ENCODE measurements at places on chromosomes 2 and 18.
A peak's percentile ranks its signal among the peaks of the same experiment; 100 is the strongest.

DNA sequence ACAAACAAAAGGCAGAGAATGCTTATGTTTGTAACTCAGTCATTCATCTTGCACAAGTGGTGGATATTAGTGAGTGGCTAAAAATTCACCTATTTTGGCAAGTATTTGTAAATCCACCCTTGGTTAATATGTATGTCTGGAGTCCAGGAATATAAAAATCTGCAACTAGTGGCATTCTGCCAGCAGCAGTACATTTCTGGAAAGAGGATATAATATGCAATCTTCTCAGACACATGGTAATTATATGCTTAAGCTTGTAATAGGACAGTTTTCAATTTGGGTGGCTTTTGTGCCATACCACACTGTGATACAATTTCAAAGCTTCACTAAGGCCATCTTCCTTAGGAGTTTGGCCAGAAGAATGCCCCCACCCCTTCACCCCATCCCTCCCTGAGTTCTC is 693.3 kb downstream of the MBD2 start:
- no peak for DNase-seq

- no peak for DNase-seq
These were observed 217.4 kb downstream of the CDCA7 start for GRCh38 chr2:173571887-173572680.

DNA sequence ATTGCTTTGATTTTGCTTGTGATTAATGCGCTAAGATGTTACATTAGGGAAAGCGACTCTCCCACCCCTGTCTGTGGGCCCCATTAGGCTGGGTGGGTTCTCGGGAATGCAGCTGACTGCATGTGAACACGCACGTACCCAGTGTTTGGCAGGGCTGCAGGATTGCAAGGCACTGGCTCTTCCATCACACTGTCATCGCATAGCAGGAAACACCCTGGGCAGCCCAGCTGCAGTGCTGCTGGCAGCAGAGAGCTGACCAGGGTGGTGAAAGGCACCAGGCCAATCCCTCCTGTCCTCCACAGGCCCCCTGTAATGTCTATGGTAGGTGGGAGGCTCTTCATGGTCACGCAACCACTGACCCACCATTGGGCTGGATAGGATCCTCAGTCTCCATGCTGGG is 34.4 kb upstream of the FZD7 start:
- no peak for DNase-seq

- DNase-seq: no peak
These were observed 782.6 kb upstream of the FSHR start for GRCh38 chr2:49936965-49937364.

DNA sequence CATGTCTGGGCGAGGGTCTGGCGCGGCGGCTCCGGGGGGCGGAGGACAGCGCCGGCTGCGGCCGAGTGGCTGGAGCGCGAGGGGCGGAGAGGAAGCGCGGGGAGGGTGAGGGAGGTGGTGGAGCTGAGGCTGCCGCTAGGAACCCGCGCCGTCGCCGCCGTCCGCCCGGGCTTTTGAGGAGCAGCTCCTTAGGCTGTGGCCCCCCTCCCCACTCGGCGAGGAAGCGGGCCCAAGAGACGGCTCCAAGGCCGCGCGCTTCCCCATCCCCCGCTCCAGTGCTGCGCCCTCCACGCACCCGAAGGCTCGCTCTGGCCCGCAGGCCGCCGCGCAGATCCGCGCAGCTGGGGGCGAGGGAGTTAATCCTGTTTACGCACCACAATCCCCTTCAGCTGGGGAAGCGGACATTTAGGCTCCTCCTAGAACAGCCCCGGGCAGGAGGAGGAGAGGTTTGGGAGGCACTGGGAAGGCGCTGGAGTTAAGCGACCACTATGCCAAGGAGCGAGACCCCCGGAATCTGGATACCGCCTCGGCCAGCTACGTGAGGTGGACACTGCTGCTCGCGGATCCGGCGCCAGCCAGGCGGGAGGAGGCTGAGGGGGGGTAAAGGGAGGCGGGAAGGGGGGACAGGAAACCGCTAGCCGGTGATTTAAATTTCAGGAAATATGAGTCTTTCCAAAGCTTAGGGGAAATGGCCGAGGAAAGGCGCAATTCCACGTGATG is at the start of gene CNRIP1:
Gene CNRIP1 (minus strand): TSS at position 552 of the 720 bp plus-strand sequence. CDS start 549 bp downstream, at position 3.
- DNase-seq: peak; percentile 33

DNA sequence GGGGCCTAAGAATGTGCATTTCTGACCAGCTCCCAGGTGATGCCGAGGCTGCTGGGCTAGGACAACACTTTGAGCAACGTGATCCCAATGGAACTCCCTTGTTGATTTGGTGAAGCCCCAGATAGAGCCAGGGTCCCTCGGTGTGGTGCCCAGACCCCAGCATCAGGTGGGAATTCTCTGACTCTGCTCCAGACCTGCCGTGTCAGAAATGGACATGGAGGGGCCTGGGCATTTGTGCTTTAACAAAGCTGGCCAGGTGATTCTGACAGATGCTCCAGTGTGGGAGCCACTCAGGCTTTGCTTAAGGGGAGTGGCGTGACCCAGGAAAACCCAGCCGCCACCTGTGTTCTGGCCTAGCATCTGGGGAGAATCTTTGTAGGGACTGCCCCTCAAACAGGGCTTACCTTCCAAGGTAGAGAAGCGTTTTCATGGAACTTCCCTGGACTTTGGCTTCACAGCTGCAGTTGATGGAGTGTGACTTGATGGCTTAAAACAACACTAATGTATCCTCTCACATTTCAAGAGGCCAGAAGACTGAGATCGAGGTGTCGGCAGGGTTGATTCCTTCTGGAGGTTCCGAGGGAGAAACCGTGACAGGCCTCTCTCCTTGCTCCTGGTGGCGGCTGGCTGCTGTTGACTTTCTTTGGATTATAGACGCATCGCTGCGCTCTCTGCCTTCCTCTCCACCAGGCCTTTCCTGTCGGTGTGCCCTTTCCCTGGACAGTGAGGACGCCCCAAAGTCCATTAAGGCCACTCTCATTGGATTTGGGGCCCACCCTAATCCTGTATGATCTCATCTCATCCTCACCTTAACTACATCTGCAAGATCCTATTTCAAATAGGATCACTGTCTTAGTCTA is 57.0 kb upstream of the HDAC4 start:
- DNase-seq: no peak

GRCh38 chr2:234374736-234375135 is 122.1 kb downstream of the ARL4C start:
- DNase-seq: no peak

DNA sequence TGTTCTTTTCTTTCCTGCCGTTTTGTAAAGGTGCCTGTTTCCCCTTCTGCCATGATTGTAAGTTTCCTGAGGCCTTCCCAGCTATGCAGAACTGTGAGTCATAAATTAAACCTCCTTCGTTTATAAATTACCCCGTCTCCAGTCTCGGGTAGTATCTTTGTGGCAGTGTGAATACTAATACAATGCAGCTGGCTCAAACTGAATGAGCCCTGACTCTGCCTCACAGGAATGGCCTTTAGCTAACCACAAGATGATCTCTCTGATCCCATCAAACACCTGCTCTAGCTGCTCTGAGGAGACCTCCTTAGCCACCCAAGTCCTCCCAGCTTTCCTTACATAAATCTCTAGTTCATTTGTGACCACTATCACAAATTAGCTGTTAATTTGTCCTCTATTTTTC is 41.5 kb upstream of the CAB39 start:
- no peak for DNase-seq

GRCh38 chr18:79445696-79446561 is 50.2 kb downstream of the NFATC1 start:
- DNase-seq: no peak

GRCh38 chr2:60391230-60391629 is 162.2 kb downstream of the BCL11A start:
- no peak for DNase-seq

- DNase-seq: no peak
These were observed 18.6 kb upstream of the PKDCC start for GRCh38 chr2:42029171-42029570.

- no peak for DNase-seq
These were observed 292.5 kb downstream of the NUP35 start for GRCh38 chr2:183416753-183417152.

DNA sequence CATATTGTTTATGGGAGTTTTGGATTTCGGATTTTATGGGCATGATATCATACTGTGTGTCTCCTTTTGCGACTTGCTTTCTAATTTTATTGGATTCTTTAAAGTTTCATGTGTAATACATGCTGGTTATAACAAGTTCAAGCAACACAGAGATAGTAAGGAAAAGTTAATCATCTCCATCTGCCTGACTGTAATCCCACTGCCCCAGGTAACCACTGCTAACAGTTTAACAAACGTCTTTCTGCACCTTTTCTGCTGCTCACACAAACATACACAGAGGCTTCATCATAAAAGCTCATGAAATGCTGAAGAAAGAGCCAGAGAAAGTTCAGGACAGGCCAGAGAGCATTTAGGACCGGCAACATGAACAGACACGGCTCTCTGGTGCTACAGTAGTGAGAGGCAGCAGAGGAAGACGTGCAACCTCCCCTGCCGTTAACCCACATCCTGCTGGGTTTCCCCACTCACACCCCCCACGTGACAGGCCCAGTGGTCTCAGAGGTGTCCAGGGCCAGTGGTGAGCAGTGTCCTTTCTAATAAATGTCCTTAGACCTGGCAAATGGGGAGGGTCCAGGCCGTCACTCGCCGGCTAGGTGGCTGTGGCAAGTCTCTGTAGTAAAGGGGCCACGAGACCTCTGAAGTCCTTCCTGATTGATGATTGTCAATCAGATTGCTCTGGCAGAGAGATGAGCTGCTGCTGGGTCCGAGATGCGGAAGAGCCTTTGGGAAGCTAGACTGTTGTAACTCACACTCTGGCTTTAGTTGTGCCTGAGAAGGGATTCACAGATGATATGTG is 43.0 kb upstream of the SLC1A4 start:
- DNase-seq: no peak

- DNase-seq: no peak
These were observed 189.2 kb downstream of the LAMA1 start for GRCh38 chr18:6928359-6928758.

GRCh38 chr2:129499747-129500146 is 479.7 kb upstream of the RAB6C start:
- DNase-seq: no peak

Measured in brain pericyte (primary cell).